ENCODE measurements at places on chromosomes 2 and 18.

DNA sequence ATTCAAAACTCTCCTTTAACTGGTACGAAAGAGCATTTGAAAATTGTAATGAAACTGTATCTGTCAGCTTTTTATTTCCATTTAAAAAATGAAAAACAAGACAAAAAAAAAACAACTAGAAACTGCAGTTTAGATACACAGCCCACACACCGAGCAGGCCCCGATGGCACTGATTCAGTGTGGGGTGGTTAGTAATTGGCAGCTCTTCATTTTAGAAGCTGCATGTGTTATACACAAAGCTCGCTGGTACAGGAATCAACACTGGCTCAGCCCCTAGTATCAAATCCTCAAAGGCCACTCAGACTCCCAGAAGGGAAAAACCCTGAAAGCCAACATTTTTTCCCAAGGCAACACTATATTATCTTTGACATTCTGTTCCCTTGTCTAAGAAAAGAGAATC lies 30.5 kb upstream of the RMDN2 start:
- no peak for DNase-seq

DNA sequence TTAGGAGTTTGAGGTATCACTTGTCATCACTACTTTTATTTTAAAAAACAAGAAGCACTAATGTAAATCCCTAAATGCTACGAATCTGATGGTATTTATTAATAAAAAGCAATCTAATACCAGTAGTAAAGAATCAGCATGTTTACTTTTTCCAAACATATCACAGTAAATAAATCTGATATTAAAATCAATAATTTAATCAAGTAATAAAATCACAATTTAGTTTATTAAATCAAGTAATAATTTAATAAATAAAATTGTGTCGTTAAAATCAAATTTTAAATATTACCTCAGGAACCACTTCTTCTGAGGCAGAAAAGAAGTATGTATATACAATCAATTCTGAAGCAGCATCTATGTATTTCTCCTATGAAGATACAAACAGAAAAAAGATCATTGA lies 18.0 kb downstream of the TMX3 start:
- DNase-seq, result no peak

- no peak for DNase-seq
These were observed 4.4 kb downstream of the MAP4K3 start for GRCh38 chr2:39432701-39433100.

DNA sequence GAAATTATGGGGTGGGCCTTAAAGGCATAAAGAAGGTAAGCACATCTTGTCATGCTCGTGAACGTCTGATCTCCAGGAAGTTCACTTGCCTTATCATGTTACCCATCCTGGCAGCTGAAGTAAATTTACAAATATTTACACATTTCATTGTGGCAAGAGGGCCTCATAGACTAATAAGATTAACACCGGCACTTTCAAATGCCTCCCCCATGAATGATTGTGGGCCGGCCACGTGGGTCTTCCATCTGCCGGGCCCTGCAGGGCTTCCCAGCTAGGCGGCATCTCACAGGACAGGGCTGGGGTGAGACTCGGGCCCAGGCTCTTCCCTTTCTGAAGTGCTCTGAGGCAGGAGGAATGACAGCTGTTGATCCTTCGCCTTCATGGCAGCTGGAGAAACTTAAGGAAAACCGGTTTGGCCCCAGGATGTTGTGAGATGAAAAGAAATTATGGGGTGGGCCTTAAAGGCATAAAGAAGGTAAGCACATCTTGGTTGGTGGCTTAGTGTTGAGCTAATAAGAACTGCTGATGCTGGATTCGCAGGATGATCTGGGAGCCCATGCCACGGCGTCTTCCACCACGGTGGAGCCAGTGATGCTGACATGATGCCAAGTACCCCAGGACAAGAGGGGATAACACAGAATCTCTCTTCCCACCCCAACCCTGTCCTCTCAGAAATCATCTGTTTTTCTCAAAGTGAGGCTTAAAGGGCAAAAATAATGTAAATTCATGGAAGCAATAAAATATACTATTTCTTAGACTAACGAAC lies 176.3 kb downstream of the SEPTIN10 start:
- no peak for DNase-seq

DNA sequence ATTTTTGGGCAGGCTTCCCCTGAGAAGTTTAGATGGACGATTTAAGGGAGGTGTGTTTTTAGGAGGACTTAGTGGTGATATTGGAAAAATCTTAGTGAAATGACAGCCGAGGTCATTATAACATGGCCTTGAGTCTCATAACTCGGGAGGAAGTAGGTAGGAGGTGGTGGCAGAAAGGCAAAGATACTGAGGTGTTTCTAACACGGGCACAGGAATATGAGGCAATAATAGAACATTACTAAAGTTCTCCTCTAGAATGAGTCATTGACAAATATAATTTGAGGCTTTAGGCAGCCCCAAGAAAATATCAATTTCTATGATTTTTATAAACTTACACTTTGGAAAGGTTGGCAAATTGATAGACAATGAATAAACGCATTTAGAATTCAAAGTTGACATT lies 146.1 kb upstream of the ZEB2 start:
- no peak for DNase-seq

DNA sequence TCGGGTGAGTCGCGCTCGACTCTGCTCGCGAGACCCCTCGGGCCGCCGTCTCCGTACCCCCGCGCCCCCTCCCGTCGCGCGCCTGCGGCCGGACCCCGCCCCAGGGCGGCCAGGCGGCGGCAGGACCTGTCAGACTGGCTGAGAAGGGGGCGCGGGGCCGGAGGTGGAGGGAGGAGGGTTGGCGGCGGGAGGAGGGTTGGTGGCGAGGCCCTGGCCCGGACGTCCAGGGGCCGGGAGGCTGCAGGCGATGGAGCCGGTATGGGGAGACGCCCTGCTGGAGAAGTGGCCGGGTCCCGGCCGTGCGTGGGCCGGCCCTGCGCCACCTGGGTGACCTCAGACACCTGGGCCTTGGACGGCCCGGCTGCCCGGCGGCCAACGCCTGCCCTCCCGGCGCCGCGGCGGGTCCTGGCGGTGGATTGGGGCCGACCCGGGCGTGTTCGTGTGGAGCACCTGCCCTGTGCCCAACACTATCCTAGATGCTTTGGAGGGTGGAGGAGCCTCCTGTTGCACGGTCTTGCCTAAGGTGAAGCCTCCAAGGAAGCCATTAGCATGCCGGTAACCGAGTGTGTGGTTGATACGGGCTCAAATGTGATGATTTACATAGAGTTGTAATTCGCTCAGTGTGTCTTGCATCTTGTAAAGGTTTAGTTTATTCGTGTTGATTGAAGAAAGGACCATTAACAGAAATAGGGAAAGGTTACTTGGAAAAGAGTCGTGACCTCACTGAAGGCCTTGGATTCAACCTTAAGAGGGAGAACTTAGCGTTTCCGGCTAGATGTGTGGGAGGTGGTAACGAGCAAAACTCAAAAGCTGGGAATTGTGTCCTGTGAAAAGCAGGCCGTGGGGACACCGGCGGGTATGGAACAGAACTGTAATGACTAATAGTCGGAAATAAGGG lies 550 bp downstream of the MYL12B start:
- no peak for DNase-seq

DNA sequence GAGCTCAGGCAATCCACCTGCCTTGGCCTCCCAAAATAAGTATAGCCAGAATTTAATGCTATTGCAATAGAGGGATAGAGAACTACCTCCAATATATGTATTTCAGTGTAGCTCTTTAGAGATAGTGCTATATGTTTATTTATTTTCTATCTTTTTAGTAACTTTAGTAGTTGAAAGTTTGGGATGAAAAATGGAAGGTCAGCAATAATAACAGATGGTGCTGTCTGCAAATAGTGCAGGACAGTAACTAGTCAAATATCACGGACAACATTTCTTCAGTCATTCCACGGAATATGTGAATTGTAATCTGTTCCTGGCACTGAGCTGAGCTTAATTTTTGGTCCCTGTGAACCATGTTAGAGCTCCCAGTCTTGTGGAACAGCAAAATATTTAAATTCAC lies 43.2 kb upstream of the GULP1 start:
- no peak for DNase-seq

GRCh38 chr2:182368996-182369395 lies 57.8 kb downstream of the PDE1A start:
- no peak for DNase-seq

DNA sequence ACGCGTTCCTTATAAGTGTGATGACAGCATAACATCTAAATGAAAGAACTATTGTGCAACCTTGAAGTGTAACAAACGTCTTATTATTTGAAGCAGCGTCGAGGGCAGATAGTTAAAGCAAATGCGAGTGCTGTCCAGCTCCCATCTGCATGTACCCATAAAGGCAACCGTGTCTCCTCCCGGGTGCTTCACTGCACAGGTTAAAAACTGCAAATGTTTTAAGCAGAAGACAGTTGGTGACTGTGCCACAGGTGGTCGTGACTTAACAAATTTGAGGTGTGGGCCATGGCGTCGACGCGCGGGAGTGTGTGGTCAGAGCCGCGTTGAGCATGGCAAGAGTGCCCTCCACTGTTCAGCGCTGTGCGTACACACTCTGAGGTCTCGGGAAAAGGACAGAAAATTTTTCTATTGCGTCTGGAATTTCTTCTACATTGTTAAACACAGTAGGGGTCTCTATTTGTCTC lies 6.4 kb downstream of the SALL3 start:
- DNase-seq, result no peak

- no peak for DNase-seq
These were observed 52.2 kb downstream of the NGEF start for GRCh38 chr2:232960862-232961261.

DNA sequence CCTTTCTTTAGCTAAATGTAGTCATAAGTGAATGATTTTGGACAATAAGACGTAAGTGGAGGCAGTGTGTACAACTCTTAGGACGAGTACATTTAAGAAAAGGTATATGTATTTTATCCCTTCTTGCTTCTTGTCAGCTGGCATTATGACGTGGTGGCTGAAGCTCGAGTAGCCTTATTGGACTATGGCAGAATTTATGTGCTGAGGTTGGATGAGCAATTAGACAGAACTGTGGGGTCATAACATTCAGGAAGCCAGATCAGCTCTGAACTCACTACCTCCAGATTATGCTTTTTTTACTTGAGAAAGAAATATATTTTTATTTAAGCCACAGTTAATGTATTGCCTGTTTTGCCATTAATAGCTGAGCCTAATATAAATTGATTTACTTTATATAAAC lies 661.5 kb downstream of the ERBB4 start:
- no peak for DNase-seq

DNA sequence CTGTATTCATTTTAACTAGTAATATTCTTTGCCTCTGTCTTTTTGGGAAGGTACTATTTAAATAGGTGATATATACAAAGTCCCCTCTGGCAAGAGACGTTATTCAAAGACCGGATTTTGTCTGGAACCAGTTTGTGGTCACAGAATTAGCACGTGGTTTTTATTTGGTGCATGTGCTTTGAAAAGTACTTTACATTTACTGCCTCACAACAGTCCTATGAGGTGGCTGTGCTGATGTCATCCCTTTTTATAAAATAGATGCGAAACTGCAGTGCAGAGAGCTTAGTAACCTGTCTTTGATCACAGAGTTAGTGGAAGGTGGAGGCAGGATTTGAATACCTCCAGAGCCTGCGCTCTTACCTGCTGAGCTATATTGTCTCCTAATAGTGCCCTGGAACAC lies 4.0 kb downstream of the LPIN1 start:
- no peak for DNase-seq

- no peak for DNase-seq
These were observed 129.8 kb upstream of the CAB39 start for GRCh38 chr2:230582851-230583283.

- no peak for DNase-seq
These were observed 121.1 kb downstream of the DTNB start for GRCh38 chr2:25552318-25552717.

GRCh38 chr2:110994250-110994961 lies 126.3 kb upstream of the BCL2L11 start:
- no peak for DNase-seq

GRCh38 chr18:40553029-40553428 lies 1402.0 kb upstream of the PIK3C3 start:
- DNase-seq, result no peak

GRCh38 chr18:45186832-45187231 lies 428.4 kb upstream of the SLC14A2 start:
- DNase-seq, result no peak

DNA sequence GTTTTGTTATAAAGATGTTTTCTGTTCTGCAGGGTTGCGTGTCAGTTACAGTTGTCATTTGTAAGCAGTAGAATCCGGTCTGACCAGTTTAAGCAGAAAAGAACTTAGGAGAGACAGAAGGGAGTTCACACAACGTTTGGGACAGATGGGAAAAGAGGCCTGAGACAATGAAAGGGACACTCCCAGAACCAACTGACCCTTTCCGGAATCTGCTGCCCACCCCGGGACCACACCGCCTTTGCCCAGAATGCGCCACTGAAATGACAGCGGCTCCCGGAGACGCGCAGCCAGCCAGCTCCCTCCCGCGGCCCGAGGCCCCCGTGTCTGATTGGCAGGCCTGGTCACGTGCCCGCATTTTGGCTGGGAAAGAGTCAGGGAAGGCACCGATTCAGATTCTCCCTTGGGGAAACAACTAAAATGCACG lies 244.6 kb downstream of the BCL2 start:
- DNase-seq, result peak; percentile 68

GRCh38 chr18:49071317-49071716 lies 120.6 kb upstream of the SMAD7 start:
- no peak for DNase-seq

DNA sequence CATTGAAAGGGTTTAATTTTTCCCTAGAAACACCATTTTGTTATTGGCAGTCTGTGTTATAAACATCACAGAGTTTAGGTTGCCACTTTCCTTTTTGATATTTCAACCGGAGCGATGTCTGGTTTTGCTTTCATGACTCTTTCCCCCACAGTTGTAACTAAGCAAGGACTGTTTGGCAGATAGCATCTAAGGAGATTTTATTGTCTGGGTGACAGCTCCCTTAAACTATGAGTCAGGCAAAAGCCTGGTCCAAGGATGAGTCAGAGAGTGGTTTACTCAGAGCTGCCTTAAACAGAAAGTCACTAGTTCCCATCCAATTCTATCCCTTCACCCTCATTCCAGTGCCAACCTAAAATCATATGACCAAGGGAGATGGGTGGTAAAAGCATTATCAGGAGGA lies 341.6 kb upstream of the VWC2L start:
- peak; percentile 72 for DNase-seq

GRCh38 chr18:59139615-59140301 lies at the start of gene SEC11C:
TSS of gene SEC11C (plus strand) at chr18:59139884. CDS start at chr18:59139949, 65 bp downstream.
- DNase-seq, result peak; percentile 96

GRCh38 chr18:44735096-44735495 lies 54.4 kb downstream of the SETBP1 start:
- DNase-seq, result no peak

DNA sequence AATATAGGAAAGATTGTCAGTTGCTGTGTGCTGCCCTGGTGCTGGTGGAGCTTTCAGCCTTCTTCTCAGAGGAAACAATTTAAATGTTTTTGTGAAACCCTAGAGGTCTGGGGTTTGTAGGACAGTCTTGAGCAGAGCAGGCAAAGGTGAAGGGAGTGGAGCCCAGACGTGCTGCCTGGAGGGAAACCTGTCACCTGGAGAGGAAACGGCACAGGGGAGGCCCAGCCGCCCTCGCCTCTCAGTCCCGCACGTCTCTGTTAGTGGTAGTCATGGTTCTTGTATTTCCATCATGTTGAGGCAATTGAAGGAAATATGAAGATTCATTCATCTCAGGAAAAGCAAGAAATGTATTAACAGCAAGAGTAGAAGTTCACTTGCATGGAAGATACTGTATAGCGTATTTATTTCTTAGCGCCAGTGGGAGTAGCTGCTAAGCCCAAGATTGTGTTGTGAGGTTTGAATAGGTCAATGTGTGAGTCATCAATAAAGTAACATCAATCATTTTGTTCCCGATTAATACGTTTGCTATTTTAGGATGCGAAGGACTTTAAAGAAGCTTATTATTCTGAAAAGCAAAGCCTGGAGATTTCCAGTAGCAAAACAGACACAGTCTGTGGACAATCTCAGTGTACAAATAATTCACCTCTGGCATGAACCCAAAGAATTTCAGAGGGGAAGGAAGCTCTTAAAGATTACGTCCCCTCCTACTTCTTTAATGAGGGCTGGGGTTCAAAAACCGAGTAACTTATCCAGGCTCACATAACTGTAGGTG lies 70.4 kb downstream of the LRRFIP1 start:
- DNase-seq, result no peak

Measured in LoVo (cell line).